Right ventricle myocardium inferior (tissue), 1 donor: ENCODE measurements at places on chromosomes 5 and 9. TPM values are rescaled to one million over a fixed set of nuclear protein-coding genes. Genes with fewer than 3 reads are reported as not detected.
A peak's percentile ranks its signal among the peaks of the same experiment; 100 is the strongest.

FRMPD1 gene
- total RNA-seq: 1.9 TPM

- no peak for DNase-seq
These were observed 148.0 kb upstream of the ADRA1B start for GRCh38 chr5:159768243-159768642.

DNA sequence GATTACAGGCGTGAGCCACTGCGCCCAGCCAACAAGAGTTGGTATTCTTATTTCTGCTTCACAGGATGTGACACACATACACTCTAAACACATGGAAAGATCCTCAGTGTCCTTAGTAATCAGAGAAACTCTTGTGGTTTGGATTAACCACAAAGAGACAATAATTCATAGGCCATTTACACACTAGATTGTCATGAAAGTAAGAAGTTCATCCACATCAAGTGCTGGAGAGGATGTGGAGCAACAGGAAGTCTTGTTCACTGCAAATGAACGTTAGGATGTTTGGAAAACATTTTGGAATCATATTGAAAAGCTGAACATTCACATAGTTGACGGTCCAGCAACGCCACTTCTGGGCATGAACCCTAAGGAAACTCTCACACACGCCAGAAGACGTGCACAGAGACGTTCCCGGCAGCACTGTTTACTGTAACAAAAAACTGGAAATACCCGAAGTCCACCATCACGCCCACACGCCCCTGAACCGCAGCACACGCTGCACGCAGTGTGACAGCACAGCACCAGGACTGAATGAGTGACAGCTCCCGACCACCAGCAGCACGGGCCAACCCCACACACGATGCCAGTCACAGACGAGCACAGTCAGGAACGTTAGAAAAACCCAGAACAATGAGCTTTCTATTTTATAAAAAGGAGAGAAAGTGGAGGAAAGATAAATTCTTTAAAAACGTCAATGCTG is 87.6 kb downstream of the COL23A1 start:
- no peak for DNase-seq

DNA sequence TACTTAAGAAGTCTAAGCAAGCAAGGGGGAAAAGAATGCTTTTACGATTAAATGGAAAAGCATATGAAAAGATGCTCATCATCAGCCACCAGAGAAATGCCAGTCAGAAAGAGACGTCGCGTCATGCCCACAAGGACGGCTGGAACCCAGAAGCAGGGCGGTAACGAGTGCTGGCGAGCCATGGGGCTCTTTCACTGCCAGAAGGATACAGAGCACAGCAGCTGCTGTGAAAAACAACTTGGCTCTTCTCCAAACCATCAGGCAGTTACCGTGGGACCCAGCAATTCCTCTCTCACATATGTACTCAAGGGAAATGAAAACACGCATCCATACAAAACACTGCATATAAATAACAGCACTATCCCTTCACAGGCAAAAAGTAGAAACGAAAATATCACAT is 95.5 kb downstream of the CAMSAP1 start:
- DNase-seq: peak; percentile 56

DNA sequence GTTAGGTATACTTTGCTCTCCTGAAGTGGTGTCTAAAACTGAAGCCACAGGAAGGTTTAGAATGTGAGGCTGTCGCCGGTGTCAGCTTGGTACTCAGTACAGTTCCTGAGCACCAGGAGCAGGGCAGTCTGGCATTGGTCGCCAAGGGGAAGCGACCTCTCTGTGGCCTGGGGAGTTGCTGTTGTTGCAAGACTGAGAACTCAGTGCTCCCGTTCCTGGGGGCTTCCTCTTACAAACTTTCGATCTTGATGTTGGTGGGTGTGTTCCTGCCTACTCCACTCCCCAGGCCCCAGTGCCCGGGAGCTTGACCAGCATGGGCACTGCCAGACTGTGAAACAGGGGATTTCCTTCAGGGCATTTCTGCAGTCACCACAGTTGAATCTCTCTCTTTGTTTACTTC is 52.4 kb upstream of the PPARGC1B start:
- DNase-seq: peak; percentile 72
